Activated CD8-positive, alpha-beta memory T cell treated with anti-CD3 and anti-CD28 coated beads for 48 hours (primary cell): ENCODE measurements at places on chromosomes 11 and 22.

- DNase-seq = no peak
Measured at GRCh38 chr11:109374032-109374431, 48.0 kb upstream of the C11orf87 start.

DNA sequence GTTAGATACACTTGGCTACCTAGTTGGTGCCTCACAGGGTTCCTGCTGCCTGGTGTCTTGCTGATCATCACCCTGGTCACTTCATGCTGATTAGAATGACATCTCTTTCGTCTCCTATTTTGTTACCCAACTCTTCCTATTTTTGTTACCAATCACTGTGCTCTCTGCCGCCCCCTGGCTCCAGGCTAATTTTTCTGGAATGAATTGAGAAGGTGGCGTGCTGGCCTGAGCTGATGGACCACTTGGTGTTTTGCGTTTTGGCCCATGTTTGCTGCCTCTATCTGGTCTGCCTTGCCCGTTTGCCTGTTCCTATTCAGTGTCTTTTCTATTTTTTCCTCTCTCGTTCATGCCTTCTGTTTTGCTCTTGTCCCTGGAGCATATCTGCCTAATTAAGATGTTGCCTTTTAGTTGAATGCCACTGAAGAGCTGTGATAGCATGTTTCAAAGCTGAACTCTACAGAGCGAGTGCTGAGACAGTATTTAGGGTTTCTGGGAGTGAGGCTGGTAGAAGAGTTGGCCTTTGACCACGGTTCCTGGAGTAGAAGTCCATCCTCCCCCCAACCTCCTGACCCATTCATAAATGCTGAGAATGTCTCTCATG is 5.9 kb upstream of the ATF4 start:
- no peak for DNase-seq

GRCh38 chr11:72953637-72954036 is 139.4 kb downstream of the ATG16L2 start:
- no peak for DNase-seq

DNA sequence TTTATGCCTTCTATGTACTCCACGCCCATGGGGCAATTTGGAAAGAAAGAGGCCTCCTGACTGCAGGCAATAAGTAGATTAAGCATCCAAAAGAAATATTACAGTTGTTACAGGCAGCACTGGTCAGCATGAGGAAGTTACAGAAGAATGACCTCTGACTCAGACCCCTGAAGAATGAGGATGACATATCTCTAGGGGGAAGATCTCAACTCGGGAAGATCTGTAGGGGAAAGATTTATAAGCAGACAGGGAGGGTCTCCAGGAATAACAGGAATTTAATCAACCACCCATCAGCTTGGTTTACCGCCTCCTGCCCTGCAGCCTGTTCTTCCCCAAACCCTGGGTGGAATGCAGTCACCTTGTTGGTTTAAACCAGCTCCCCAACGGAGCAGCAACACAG is 58.0 kb downstream of the RCN1 start:
- no peak for DNase-seq

- no peak for DNase-seq
Measured at GRCh38 chr11:124934862-124935547, 842 bp downstream of the HEPACAM start.

DNA sequence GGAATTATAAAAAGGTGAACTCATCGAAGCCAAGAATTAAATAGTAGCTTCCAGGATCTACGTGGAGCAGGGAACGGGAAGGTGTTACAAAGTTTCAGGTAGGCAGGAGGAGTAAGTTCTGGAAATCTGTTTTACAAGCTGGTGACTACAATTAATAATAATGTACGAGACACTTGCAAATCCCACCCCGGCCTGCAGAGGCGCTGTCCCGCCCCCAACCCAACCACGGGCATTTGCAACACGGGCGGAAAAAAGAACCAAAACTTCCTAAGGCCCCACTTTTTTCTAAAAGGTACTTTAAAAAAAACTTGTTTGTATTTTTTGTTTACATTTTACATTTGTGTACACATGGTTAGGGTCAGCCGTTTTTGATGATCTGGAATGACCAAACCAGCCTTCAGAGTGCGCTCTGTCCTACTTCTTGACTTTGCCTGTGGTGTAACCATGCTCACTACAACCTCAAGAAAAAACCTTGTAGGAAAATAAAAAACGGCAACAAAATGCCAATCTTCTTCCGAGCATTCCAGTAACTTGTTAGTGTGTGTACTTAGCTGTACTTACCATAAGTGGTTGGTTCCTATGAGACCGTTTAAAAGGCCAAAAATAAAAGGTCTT is 449.6 kb upstream of the B3GAT1 start:
- no peak for DNase-seq

- no peak for DNase-seq
Measured at GRCh38 chr11:132314911-132315455, 944.6 kb downstream of the NTM start.

DNA sequence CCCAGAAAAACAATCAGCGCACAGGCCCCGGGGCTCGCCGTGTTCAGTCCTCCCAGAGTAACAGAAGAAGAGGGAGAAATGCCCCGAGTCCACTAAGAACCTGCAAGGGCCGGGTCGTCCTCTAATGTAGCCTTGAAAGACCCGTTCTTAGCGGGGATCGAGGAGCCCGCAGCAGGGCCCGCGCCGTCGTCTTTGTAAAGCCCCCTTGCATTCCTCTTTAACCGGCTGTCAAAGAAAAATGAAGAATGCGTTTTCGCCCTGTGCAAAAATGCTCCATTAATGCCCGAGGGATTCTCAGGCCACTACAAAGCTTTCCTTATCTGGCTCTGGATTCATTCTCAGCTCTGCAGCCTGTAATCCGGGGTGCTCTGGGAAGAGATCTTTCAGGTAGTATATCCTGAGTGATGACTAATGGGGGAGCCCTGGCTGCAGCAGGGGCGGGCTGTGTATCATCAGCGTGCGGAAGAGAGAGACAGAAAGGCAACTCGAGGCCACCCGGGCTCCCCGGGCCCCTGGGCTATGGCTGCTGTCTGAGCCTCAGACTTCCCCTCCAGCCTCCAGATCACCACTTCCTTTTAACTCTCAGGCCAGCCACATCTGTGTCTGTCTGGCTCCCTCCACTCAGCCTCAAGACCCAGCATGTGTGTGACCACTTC is 78.2 kb downstream of the FBLN1 start:
- DNase-seq = no peak

GRCh38 chr11:45859661-45860140 is 12.4 kb downstream of the CRY2 start:
- DNase-seq = no peak

DNA sequence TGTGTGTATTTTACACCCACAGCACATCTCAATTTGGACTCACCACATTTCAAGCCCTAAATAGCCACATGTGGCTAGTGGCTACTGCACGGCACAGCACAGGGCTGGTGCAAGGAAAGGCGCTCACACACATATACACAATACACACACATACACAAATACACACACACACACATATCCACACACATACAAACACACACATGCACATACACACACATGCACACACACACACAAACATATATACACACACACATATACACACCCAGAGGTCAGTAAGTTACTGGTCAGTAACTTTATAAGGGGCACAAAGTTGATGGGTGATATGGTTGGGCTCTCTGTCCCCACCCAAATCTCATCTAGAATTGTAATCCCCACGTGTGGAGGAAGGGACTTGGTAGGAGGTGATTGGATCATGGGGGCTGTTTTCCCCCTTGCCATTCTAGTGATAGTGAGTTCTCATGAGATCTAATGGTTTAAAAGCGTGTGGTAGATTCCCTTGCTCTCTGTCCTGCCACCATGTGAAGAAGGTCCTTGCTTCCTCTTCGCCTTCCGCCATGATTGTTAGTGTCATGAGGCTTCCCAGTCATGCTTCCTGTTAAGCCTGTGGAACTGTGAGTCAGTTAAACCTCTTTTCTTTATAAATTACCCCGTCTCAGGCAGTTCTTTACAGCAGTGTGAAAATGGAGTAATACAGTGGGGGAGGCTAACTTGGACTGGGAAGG is 37.6 kb upstream of the DKK3 start:
- no peak for DNase-seq

DNA sequence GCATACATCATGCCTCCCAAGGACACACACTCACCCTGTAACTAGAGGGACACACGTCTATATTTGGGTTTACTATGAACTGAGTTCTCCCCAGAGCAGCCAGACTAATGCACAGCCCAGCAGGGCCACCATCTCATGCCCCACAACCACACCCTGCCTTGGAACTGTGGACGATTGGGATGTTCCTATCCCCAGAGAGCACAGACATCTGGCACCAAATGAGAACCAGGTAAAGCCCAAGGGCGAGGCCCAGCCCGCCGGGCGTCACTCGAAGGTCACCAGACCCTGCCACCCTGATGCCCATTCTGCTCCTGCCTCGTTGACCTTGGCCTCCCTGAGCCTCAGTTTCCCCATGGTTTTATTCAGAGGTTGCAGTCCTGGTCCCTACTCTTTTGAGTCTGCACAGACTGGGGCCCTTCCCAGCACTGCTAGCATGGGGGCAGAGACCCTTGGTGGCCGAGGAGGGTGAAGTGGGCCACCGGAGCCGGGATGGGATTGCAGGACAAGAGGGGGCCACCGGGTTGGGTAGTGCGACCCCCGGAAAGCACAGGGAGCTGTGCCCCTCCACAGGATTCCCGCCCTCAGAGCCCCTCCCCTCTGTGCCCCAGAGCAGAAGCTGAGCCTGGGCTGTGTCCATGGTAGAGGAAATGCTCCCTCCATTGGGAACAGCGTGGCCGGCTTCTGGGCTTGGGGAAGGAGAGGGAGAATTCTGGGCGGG is 56.8 kb downstream of the IGLL5 start:
- DNase-seq = no peak

- DNase-seq = no peak
Measured at GRCh38 chr11:94145916-94146315, 17.3 kb downstream of the PANX1 start.

DNA sequence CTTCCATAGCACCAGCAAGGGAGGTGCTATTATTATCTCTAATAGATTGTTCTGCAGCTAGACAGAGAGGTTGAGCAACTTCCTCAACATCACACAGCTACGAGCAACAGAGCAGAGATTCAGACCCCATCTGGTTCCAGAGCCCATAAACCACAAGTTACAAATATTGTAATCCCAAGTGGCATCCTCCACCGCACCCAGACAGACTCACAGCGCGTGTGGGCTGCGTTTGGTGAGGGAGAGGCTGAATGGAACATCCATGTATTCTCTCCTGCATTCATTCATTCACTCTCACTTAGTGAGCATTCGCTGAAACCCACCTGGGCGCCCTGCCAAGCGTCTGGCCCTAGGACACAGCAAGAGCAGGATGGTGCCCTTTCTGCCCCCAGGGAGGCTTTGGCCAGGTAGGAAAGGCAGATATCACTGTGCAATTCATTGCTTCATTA is 33.5 kb downstream of the LIF start:
- no peak for DNase-seq

GRCh38 chr11:1226986-1227550 is 4.2 kb downstream of the MUC5B start:
- DNase-seq = no peak

DNA sequence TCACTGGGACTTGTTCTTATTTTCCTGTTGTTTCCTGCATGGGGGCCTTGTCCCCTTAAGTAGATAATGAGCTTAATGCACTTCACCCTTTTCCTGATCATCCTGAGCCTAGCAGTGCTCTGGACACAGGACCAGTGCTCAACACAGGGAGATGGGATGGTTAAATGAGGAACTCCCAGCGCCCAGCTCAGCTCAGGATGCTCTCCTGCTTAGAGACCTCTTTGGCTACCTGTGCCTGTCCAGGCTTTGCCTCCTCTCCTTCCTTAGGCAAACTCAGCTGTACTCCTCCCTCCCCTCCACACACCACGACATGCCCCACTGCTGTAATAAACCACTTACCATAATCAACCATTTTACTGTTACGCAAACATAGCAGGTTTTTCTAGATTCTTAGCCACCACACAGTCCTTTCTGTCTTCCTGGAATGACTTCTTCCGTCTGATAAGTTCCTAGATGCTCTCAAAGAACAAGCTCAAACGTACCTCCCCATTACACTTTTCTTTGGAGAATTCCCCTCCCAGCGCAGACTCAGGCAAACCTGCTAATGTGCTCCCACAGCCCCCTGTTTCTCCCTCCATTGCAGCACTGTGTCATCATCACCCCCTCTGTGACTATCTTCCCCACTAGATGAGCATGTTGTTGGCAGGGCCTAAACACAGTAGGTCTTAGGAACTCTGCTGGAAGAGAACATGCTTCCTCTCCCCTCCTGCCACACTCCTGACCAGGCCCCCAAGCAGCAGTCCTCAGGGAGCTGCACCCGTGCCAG is 113.6 kb downstream of the MICAL2 start:
- no peak for DNase-seq

GRCh38 chr22:36079041-36079440 is 50.4 kb upstream of the RBFOX2 start:
- DNase-seq = no peak

GRCh38 chr11:72975778-72976521 is 161.7 kb downstream of the ATG16L2 start:
- no peak for DNase-seq

GRCh38 chr11:30422447-30423278 is 99.8 kb downstream of the ARL14EP start:
- no peak for DNase-seq

GRCh38 chr11:104390651-104391050 is 226.7 kb upstream of the PDGFD start:
- DNase-seq = no peak

GRCh38 chr22:16866167-16866566 is 41.0 kb upstream of the XKR3 start:
- DNase-seq = no peak

DNA sequence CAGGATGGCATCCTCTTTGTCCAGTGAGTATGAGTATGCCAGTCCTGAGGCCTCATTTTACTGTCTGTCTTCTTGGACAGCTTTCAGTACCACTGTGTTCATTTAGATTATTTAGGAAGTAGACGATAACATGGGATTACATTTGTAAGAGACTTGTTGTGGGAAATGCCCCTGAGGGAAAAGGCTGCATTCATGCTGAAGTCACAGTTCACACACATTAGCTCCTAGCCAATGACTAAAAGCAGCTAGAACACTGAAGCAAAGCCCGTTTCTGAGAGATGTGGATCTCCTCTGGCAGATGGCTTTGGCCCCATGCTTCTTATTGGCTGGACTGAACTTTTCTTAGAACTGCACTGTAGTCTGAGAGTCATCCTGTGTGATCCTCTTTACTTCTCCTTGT is 242.4 kb downstream of the FAM76B start:
- DNase-seq = no peak

GRCh38 chr11:43916621-43917020 is 25.8 kb upstream of the C11orf96 start:
- DNase-seq = no peak

- DNase-seq = no peak
Measured at GRCh38 chr11:71247551-71248250, 4.7 kb downstream of the SHANK2 start.

DNA sequence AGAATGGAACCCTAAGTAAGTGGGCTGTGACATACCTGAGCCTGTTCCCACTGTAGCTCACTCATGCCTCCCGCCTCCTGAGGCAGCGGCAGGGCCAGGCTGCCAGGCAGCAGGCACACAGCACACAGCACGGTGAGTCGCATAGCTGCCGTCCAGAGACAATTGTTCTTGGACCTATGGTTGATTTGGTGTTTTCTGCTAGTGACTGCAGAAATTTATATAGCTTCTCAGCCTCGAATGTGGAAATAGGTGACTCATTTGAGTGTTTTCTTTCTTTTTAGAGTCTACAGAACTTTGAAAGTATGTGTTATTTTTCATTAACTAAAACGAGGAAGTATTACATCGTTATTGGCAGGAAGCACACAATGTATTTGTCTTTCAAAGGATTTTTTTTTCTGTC is at the start of gene MMP7:
Gene MMP7 (minus strand): TSS at position 190 of the 400 bp plus-strand sequence. CDS start 47 bp downstream, at position 143.
- no peak for DNase-seq
